ENCODE measurements at places on chromosomes 12 and 14. TPM values are rescaled to one million over a fixed set of nuclear protein-coding genes. Genes with fewer than 3 reads are reported as not detected.

The EFCAB11 gene
- total RNA-seq: 2.8 TPM

GRCh38 chr12:45351921-45352670, 136.2 kb downstream of the ANO6 start:
- no peak for DNase-seq

DNA sequence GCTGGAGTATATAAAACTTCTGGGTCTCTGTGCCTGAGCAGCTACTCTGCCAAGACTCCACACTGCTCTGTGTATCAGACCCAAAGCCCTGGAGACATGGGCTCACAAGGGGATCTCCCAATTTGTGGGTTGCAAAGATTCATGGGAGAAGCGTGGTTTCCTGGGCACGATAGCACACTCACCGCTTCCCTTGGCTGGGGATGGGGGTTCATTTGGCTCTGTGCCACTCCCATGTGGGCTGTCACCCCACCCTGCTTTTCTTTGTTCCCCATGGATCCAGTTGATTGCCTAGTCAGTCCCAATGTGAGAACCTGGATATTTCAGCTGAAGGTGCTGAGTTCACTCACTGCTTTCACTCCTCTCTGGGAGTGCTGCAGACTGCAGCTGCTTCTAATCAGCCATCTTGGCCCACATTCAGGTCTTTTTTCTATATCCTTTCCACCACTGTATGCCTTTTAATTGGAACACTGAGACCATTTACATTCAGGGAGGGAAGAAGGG, 40.0 kb upstream of the PCNX4 start:
- peak; percentile 47 for DNase-seq

- DNase-seq: no peak
Measured at GRCh38 chr14:34055157-34055950, 104.5 kb upstream of the EGLN3 start.

DNA sequence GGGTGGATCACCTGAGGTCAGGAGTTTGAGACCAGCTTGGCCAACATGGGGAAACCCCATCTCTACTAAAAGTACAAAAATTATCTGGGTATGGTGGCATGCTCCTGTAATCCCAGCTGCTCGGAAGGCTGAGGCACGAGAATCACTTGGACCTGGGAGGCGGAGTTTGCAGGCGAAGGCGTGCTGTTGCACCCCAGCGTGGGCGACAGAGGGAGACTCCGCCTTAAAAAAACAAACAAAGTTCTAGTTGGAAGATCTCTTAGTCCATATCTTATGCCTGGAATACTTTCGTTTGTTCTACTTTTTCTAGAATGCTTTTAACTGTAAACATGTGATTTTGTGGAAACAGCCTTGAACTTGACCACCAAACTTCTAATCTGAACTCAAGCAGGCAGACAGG, 38.7 kb downstream of the PPHLN1 start:
- no peak for DNase-seq

The TMTC1 gene
- total RNA-seq: 222 TPM

DNA sequence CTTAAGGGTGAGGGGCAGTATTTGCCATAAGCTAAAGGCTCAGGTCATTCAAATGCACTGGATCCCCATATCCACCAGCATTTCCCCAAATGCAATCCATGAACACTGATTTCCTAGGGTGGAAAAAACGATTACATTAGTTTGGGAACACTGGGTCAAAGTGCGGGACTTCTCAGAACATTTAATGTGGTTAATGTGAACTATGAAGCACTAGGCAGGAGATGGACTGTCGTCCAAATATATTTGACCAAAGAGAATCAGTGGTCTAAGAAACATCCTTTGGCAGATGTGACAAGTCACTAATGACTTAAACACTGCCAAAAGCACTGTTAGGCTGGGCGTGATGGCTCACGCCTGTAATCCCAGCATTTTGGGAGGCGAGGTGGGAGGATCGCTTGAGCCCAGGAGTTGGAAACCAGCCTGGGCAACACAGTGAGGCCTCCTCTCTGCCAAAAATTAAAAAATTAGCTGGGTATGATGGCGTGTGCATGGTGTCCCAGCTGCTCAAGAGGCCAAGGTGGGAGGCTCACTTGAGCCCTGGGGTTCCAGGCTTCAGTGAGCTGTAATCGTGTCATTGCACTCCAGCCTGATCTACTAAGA, 205.4 kb downstream of the CALM1 start:
- DNase-seq: peak; percentile 14

DNA sequence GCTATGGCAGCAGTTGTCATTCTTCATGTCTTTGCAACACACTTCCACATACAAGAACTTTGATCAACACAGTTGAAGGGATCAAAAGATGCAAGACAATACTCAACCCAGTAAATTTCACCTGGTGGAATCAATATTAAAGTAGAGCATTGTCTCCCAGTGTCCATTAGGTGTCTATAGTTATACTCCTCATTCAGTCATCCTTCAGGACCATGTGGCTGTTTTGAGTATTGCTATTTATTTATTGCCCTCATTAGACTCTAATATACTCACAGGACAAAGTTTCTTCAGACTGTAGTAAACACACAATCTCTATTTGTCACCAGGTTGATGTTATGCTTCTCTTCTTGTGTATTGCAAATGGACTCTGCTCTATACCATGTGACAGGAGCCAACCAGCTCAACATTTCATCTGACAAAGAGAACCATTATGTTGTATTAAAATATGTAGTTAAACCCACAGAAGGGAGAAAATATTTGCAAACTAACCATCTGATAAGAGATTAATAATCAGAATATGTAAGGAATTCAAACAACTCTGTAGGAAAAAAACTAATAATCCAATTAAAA, 146.6 kb downstream of the TGFB3 start:
- peak; percentile 53 for DNase-seq

GRCh38 chr12:87660987-87661774, 368.0 kb downstream of the C12orf50 start:
- DNase-seq: peak; percentile 89

DNA sequence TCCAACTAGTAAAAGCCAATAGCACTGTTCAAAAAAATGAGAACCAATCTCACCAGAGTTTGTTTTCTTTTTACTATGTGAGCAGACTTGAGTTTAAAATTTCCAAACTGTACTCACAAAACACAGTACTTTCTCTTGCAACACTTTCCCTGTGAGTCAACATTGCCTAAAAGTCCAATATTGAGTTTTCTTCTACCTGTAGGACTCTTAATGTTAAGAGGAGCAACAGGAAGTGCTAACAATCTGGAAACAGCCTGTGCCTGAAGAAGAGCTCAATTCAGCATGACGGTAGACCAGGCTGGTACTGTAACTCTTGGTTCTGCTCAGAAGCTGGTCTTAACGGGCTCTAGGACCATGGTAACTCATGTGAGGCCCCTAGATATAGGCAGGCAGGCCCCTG, 144.3 kb downstream of the MED13L start:
- DNase-seq: no peak

DNA sequence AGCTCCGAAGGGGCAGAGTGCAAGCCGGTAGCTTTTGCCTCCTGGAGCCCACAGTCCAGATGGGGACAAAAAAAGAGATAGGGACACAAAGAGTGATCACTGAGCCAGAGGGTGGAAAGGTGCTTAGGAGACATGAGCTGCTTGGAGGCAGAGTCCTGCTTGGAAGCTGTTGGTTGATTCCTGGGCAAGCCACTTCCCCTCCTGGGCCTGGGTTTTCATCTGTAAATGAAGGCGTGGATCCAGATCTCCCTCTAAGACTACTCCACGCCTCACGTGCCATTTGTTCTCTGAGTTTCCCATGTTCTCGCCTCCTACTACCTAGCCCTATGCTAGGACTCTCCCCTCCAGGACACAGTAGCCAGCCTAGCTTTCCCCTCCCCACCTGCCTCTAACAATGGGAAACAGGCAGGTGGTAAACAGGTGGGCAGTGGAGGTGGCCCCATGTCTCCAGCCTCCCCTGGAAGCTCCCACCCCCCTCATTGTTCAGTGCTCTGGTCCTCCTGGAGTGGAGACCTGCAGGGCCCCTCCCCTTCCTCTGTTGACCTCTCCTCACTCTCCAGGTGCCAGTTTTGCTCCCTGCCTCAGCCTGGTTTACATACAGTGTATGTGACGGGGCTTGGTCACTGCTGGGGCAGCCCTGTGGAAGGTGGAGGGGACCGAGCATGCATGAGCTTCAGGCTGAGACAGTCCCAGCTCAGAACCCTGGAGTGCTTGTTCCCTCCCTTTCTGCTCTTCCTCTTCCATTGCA, 3.8 kb downstream of the SERPINA3 start:
- no peak for DNase-seq

DNA sequence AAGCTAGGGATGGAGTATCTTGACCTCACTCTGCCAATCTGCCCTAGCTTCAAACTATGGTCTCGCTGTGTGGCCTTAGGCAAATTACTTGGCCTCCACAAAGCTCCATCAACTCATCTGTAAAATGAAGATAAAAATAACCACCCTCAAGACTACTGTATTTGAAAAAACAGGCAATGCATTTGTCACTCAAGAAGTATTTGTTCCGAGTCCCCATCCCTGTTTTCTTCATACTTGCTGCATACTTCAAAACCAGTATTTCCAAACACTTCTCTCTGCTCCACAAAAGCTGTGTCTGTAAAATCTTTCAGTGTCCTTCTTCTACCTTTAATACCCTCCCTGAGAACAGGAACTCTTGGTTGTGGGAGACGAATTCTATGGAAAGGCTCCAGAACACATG, 47.9 kb downstream of the GTF2A1 start:
- DNase-seq: peak; percentile 11

The GPD1 gene
- not detected for total RNA-seq

- peak; percentile 78 for DNase-seq
Measured at GRCh38 chr12:26651566-26652188, 181.3 kb downstream of the ITPR2 start.

- no peak for DNase-seq
Measured at GRCh38 chr12:96256672-96257361, 62.6 kb downstream of the ELK3 start.

The FAM181A gene
- not detected for total RNA-seq

DNA sequence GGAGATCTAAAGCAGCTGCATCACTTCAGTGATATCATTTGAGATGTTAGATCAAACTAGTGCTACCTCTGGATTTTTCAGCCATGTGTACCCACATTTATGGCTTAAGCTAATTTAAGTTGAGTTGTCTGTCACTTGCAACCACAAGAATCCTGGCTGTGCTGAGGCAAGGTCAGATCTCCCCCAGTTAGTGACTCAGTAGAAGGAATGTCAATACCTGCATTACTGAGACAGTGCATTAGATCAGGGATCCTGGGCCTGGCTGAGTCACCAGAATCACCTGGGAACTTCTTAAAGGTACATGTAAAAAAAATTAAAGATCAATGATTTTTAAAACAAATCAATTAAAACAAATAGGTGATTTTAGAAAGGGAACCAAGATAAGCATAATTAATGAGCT, 84.6 kb upstream of the GRIN2B start:
- no peak for DNase-seq

The MYRFL gene
- not detected for total RNA-seq

DNA sequence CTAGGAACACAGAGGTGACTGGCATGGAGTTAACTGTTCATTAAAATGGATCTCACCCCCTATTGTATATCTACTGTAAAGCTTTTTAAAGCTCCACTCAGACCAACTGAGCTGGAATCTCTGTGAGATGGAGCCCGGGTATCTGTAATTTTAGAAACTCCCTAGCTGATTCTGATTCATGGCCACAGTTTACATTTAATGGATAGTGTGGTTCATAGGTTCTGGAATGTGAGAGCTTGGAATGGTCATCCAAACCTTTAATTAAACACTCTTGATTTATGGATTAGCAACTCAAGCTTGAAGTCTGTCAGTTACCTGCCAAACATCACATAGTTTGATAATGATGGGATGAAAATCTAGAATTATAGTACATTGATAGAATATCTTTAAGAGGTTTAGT, 183.8 kb downstream of the SLC25A21 start:
- DNase-seq: peak; percentile 52

The DLST gene
- total RNA-seq: 95.3 TPM

The IFNG-AS1 gene
- not detected for total RNA-seq

- no peak for DNase-seq
Measured at GRCh38 chr12:107906707-107907106, 132.2 kb downstream of the ASCL4 start.

DNA sequence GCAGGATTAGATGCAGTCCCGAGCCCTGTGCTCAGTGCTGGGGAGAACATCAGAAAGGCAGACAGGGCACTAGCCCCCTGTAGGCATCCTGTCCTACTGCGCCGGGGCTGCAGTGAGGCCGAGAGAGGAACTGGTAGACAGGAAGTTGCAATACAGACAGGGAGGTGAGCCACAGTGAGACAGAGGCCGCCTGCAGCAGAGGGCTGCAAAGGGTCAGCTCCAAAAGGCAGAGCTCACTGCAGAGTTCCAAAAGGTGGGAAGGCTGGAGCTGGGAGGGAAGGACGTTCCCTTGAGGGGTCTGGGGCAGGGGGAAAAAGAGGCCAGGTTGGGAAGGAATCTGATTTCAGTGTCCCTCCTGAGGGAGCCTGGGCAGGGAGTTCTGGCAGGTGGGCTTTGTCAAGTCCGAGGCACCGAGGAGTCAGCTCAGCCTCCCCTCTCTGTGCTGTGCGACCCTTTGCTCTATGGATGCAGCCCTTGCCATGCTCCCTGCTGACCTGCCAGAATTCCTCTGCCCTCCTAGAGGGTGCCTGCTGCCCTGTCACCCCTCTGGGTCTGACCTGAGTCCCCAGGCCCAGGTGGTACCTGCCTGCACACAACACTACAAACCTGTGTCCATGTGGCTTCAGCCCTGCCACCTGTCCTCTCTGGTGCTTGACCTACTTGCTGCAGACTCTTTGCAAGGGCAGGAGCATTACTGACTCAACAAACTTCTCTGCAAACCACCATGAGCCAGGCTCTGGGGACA, 63.5 kb downstream of the PRMT8 start:
- DNase-seq: no peak

DNA sequence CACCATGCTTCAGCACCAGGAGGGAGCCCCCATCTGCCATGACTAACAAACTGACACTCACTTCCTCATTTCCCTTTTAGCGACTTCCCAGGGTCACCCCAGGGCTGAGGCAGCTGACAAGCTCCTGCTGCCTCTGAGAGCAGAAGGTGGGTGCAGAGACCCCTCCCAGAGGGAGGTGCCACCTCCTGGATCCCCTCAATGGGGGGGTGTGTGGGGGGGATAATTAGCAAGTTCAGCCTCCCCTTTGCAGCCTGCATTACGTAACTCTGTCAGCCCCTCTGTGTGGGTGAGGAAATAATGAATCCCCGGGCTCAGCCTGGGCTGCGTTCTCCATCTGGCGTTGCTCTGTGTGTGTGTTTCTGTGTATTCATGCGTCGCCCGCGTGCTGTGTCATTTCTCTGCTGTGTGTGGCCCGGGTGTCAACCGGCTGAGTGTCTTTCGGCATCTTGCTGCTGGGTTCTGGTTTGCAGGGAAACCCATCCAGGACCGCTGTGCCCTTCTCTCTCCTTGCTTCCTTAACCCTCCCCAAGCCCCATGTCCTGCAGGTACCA, 28.0 kb downstream of the NOS1 start:
- no peak for DNase-seq

GRCh38 chr12:110039085-110039807, 9.1 kb downstream of the C12orf76 start:
- DNase-seq: peak; percentile 81
